CD4-positive, alpha-beta T cell treated with Interleukin-2 at 100 ng/mL for 4 hours (primary cell): ENCODE measurements at places on chromosomes 2 and 18.

- peak; percentile 48 for DNase-seq
Observed at GRCh38 chr2:10659898-10660568, 29.7 kb downstream of the NOL10 start.

DNA sequence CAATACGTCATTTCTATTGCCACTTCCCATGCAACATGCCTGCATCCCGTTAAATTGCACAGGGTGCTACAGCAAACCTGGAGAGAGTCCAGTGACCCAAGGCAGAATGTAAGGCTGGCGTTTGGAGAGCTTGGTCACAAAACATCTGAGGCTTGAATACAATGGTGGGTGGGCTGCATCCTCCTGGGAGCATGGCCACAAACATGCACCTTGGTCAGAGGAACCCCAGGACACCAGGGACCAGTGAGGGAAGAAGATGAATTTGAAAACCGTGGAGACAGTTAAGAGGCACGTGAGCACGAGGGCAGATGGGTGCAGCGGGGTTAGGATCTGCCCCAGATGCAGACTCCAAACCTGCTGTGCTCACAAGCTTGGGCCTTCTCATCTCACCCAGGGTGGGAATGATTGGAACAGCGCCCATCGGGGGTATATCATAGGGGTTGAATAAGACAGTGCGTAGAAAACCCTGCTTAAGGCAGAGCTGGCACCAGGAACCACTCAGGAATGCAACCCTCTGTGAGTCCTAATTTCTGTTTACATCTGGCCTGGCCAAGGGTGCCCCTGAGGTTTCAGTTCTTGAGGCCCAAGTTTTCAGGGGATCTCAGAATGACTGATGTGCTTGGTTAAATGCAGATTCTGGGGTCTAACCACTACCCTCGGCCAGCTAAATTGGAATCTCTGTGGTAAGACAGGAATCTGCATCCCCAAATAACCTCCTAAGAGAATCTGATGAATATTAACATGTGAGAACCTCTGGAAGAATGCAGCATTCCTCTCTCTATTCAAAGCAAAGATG is 97.2 kb downstream of the ARL4C start:
- DNase-seq = no peak

DNA sequence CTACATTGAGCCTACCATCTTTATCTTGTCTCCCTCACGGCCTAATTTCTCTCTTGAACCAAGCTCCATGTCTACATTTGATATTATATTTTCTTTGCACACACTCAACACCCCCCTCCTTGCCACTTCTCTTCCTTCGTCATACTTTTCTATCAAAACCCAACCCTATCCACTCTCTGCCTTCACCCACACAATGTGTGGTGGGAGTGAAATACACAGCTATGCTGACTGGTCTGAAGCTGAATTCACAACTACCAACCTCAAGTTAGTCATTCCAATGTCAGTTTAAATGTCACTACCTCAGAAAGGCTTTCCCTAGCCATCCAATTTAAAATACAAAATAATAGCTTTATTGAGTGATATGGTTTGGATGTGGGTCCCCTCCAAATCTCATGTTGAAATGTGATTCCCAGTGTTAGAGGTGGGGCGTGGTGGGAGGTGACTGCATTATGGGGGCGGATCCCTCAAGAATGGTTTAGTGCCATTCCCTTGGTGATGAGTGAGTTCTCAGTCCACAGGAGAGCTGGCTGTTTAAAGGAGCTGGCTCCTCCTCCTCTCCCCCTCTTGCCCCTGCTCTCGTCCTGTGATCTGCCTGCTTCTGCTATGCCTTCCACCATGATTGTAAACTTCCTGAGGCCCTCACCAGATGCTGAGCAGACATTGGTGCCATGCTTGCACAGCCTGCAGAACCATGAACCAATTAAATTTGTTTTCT is 112.1 kb downstream of the DTNB start:
- DNase-seq = no peak

- DNase-seq = no peak
Observed at GRCh38 chr2:177247693-177248262, 16.7 kb downstream of the NFE2L2 start.

DNA sequence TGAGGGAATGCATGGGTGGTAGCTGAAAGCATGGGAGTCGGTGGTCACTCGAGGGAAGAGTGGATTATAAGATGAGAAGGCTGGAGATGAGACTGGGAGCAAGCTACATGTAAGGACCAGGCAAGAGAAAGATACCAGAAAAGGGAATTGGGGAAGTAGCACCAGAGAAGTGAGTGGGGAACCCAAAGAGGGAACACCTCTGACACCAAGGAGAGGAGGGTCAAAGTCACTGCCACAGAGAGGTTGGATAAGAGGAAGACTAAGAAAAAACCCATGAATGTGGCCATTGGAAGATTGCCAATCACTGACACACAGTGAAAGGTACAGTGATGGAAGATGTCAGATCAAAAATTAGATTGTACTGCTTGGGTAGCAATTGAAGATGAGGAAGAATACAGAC is 473.9 kb downstream of the BCL11A start:
- DNase-seq = no peak

DNA sequence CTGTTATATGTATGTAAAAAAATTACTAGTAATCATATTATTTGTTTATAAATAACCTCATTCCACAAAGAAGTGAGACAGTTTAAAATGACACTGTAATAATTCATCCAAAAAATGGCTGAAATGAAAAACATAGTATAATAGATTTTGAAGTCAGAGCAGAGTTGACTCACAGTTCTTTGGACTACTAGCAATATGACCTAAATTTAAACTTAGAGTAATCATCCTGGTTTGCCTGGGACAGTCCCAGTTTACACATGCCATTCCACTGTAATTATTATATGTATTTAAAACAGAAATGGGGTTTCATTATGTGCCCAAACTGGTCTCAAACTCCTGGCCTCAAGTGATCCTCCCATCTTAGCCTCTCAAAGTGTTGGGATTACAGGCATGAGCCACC is 48.3 kb downstream of the CCDC88A start:
- DNase-seq = no peak

DNA sequence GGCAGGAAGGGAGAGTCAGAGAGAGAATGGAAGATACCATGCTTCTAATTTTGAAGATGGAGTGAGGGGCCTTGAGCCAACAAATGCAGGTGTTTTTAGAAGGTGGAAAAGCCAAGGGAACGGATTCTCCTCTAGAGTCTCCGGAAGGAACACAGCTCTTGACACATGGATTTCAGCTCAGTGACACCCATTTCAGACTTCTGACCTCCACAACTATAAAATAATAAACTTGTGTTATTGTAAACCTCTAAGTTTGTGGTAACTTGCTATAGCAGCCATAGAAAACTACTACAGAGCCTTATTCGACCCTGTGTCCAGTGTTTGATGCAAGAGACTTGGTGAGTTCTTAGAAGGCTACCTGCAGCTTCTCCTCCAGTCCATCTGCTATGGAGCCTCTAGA is 7.8 kb downstream of the IL1F10 start:
- DNase-seq = no peak

- DNase-seq = no peak
Observed at GRCh38 chr2:219079417-219079816, 18.7 kb upstream of the IHH start.

- DNase-seq = no peak
Observed at GRCh38 chr2:235460548-235461047, 33.2 kb upstream of the AGAP1 start.

DNA sequence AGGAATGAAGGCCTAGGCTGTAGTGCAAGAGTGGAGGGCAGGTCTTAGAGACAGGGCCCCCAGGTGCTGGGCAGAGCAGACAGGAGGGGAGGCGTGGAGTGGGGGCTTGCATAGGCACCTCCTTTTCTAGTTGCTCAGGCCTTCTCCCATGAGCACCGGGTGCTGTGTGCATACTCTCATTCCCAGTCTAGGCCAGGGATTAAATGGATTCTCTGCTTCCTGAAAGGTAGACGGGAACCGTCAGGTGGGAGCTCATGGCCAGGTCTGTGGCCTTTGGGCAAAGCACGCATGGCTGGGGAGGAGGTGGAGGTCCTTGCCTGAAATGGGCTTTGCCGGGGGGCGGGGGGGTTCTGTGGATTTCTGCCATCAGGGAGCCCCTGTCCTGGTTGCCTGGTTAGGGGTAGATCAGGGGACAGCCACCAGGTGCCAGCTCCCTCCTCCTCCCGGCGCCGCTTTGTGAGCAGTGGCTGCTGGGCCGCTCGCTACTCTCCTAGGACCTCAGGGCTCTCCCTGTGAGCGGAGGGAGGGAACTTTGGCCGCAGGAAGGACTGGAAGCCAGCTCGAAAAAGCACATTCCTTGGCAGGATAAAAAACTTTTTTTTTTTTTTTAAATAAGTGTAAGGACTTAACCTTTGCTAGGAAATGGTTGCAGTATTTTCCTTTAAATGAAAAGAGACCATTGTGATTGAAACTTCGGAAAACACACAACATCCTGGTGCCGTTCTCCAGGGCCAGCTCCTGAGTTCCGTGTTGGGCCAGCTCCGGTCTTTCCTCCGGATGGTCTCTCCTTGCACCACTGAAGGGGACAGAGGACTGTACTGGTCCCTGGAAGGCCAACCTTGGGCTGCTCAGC is 82.8 kb upstream of the HAAO start:
- no peak for DNase-seq

GRCh38 chr2:10331027-10331701 is 28.5 kb downstream of the HPCAL1 start:
- peak; percentile 61 for DNase-seq

DNA sequence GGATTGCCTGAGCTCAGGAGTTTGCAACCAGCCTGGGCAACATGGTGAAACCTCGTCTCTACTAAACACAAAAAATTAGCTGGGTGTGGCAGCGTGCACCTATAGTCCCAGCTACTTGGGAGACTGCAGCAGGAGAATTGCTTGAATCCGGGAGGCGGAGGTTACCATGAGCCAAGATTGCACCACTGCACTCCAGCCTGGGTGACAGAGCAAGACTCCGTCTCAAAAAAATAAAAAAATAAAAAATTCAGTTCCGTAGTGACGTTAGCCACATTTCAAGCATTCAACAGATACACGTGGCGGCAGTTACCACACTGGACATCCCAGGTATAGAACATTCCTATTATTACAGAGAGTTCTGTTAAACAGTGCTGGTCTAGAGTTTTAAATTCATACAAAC is 4.5 kb downstream of the KANSL3 start:
- DNase-seq = no peak

DNA sequence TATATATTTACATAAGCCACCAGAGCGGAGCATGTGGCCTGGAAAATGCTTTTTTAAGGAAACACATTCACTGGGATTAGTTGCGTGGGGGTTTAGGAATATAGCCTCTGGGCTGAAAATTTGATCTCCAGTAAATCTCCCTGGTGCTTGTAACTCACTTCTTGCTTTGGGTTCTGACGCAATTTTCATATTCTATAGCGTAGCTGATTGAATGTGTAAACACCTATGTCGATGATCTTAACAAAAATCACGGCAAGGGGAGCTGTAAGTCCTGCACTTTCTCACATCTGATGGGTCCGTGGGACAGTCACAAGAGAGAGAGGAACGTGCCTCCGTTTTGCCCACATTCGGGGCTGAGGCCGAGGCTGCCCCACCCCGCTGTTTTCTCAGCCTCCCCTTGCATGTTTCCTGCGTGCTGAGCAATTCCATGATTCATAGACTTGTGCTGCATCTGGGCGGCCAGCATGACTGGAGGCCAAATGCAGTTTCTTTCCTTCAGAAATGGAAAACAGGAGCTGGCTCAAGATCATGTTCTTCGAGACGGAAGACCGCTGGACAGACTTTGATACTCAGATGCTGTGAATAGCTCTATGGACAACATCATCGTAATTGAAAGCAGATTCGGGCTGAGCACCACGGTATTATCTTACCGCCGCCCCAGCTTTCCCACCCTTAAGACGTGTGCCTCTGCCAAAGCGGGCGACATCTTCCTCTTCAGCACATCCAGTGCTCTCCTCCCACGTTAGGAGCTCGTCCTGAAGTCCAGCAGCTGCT is 109.2 kb downstream of the TMEM18 start:
- no peak for DNase-seq

DNA sequence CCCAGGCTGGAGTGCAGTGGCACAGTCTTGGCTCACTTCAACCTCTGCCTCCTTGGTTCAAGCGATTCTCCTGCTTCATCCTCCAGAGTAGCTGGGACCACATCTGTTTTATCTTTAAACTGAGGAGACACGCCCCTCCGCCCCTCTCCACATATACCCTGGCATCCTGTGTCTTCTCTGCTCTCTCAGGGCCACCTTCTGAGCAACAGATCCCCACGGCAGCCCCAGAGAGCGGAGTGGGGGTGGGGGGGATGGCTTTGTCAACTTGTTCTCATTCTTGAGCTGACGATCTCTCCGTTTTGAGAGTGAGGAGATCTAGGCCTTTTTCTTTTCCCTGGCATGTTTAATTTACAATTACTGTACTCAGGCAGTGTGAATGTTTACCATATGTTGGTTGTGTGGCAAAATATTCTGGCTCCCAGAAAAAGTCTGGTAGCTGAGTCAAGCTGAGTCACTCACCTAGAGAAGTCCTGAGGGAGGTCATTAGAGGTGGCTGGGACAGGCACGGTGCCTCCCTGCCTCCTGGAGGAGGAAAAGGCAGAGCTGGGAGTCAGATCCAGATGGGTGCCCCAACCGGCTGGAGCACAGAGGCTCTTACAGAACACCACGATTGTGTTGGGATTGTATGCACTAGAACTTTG is 19.5 kb upstream of the ID2 start:
- DNase-seq = no peak

DNA sequence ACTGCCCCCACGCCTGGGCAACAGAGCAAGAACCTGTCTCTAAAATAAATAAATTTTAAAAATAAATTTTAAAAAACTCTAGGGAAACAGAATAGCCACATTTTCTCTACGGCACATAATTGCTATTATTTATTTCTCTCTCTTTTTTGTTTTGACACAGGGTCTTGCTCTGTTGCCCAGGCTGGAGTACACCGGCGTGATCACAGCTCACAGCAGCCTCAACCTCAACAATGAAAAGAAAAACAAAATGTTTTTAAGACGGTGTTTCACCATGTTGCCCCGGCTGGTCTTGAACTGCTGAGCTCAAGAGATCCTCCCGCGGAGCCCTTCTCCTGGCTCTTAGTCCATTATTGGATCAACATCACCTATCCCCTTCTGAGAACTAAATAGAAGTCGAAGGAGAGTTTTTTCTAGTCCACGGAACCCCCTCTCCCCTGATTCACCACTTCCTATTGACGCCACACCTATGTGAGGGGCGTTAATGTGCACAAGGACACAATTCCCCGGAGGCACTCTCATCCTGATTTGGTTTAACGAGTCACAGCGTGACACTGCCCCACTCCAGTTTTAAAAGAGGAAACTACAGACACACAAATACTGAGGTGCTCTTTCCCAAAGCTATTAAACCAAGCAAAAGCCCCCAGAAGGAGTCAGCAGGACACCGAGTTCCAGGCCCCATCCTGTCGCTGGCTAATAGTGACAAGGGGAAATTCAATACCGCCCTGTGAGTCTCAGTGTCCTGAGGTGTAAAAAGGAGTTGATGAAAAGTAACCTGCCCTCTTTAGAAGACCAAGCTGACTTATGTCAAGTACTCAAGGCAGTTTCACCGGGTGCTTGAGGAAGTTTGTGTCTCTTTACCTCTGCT is 1.1 kb downstream of the NPC1 start:
- DNase-seq = peak; percentile 44

DNA sequence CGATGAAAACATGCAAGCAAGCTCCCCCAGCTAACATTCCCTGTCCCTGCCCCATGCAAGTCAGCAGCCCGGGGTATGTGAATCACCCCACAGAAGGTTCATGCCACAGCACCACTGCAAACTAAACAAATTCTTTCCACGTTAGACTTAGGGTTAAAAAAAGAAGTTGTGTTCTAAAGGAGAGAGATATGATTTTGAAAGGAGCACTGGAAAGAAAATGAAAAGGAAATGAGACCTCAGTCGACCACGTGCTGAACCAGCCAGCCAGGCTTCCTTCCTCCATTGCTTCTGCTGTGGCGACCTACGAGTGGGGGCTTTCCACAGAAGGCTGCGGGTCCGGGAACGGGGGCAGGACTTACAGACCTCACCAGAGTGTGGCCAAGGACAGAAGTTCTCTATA is 52.0 kb downstream of the ARL4C start:
- peak; percentile 55 for DNase-seq
